ENCODE measurements at places on chromosomes 6 and 20.

GRCh38 chr6:35688605-35689322, at the start of gene FKBP5:
Gene FKBP5 (minus strand): TSS chr6:35688915. CDS start chr6:35642824, 46,091 bp downstream.
- DNase-seq = peak; percentile 89

- peak; percentile 78 for DNase-seq
These were observed 98.9 kb upstream of the ZNF217 start for GRCh38 chr20:53692465-53693067.

- DNase-seq = peak; percentile 56
These were observed 7.8 kb downstream of the FOXF2 start for GRCh38 chr6:1396952-1397868.

DNA sequence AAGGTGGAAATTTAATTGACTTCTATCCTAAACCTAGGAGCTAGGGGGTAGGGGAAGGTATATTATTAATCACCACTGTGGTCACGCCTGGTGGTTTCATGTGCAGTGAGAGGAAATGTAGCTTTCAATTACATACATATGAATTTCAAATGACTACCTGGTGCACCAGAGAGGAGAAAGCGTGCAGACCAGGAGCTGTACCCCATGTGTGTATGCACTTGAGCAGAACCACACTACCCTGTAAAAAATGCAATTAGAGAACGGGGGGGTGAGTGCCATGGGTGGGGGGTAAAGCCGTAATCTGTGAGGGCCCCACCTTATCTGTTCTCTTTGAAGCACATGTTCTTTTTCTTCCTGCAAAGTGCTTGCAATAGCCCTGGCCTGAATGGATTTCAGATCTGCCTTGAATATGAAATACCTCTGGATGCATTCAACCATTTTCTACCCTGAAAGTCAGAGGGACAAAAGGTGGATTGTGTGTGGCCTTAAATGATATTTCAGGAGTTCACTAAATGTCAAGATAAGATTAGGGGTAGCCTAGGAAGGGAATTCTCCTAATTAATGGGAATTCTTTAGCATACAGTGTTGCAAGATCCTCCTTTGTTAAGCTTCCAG, 30.9 kb upstream of the EDN3 start:
- no peak for DNase-seq

DNA sequence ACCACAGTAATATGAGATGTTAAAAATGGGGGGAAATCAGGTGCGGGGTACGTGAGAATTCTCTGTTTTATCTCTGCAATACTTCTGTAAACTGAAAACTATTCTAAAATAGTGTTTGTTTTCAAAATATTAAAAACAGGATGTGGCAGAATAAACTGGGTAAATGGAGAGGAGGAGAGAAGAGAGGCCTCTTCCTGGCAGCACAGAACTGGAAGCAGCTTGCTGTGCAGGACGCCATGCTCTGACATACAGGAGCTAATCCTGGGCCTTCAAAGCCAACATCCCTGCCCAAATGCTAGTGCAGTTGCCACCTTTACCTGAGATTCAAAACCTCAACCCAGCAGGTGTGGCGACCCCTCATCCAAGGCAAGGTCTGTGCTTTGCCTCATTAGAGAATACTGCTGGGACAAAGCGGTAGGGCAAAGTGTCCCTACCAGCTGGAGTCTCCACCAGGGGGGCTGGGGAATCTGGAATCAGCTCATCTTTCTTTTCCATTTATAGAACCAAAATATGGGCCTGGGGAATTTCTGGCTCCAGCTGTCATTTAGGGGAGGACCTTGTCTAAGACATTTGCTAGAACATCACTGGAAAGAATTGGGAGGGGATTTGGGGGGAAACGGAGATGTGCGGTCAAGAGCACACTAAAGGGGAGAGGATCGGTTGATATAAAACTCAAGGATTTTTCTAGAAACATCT, 67.3 kb downstream of the SCML4 start:
- DNase-seq = peak; percentile 21

DNA sequence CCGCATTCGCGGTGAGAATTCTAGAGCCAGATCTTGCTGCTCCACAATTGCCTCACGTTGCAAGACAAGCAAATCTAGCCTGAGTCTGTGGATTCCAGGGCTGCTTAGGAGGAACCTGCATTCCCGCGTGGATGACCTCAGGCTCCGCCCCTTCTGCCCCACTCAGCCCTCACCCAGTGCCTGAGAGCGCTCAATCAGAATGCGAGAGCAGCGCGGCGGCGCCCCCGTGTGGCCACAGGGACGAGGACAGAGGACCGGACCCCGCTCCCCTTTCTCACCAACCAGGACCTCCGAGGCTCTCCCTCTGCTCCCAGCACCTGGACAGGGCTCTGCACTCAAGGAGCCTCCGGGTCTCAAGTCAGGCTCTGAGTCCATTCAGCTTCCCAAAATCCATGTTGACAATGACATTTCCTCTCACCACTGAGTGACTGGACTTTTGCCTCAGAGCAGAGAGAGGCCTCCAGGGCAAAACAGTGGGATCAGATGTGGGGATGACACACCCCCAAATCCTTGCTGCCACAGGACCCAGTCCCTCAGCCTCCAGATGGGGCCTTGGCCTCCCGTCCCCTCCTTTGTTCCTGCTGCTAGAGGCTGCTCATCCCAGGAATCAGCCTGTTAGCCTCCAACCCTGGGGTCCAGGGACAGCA, 52.0 kb downstream of the RPP21 start:
- DNase-seq = peak; percentile 83

- no peak for DNase-seq
These were observed 16.4 kb upstream of the MLN start for GRCh38 chr6:33820243-33820642.

DNA sequence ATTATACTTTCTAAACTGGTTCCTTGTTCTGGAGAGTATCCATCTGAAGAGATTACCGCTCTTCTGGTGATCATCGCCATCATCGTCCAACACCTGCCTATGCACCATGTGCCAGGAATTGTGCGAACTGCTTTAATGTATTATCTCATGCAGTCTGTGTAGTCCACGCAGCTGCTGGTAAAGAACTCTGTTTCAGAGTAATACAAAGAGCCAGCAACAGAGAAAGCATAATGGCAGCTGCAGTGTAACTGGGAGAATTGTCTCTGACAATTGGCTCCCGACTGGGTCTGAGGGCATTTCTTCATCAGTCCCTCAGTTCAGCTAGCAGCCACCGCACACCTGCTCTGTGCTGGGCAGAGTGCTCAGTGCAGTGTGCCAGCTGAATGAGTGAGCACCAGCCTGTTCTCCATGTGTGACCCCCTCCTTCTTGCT, 383.4 kb downstream of the GRIK2 start:
- no peak for DNase-seq

GRCh38 chr6:63349401-63349800, 29.6 kb upstream of the LGSN start:
- no peak for DNase-seq

DNA sequence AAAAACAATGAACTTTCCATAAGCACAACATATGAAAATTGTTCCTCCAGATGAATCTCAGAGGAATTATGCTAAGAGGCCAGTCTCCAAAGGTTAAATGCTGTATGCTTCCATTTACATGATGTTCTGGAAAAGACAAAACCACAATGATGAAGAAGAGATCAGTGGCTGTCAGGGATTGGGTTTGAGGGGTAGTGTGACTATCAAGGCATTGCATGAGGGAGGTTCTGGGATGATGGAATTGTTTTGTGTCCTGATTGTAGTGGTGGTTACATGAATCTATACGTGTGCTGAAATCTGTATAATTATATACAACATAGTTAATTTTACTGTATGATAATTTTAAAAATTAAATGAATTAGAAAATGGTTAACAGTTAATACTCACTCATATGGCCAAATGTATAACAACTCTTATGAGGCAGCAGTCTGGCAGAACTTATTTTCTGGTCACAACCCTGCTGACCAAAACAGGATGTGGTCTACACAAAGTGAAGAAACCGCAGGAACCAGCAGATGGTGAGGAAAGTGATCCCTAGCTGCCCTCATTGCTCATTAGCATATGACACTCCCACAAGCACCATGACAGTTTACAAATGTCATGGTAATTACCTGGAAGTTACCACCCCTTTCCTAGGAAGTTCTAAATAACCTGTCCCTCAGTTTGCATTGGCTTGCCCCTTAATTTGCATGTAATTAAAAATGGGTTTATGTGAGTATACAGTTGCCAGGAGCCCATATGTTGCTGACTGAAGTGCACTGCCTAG, 31.9 kb downstream of the NSFL1C start:
- DNase-seq = peak; percentile 86

GRCh38 chr6:32249262-32249661, 25.4 kb upstream of the NOTCH4 start:
- DNase-seq = no peak
